Left lung (tissue), 14 donors: ENCODE measurements at places on chromosomes 5 and 9.

GRCh38 chr5:1760656-1761452, 38.8 kb downstream of the MRPL36 start:
- no peak for DNase-seq

DNA sequence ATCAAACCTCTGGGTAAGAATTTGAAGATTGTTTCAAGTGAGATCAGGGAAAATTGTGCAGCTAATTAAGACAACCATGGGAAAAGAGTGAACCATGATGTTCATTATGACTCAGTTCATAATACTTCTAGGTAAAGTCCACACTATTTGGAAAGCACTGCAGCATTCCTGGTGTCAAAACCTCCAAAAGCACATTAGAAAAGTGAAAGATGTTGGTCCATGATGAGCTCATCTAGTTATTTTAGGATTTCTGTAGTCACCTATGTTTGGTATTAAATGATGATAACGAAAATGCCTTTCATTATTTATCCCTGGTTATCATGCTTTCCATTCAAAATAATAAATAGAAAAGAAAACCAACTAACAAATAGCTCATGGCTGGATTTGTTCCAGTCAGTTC, 49.1 kb downstream of the PTCD2 start:
- no peak for DNase-seq

GRCh38 chr9:119412399-119412798, 43.2 kb upstream of the BRINP1 start:
- DNase-seq = no peak

DNA sequence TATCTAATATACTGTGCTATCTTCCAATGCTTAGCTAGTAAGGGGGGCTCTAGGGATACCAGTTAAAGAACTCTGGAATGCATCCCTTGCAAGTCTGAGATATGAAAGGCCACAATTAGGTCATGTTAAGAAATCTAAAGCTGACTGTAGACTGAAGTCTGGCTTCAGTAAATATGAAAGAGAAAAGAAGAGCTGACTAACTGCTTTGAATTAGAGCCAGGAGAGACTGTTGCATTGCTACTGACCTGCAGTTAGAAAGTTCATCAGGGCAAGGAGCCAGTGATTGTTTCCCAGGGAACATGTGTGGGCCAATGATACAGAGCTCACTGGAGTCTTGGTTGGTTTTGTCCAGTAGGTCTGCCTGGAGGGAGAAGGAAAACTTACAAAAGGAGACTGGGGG, 472.1 kb upstream of the TNC start:
- DNase-seq = no peak

DNA sequence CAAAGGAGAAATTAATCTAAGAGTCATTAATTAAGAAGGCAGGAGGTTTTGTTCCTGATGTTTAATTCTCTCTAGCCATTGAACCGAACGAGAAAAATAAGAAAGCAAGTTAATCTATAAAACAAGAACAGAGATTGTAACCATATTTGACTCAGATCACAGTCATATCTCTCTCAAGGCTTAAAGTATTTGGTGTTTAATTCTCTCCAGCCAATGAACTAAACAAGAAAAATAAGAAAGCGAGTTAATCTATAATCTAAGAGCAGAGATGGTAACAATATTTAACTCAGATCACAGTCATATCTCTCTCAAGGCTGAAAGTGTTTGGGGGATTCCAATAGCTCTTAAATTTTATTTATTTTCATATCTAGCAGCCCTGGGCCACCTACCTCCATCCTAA, 74.4 kb upstream of the SHISAL2B start:
- DNase-seq = no peak

GRCh38 chr9:124735121-124735520, 36.0 kb downstream of the NR6A1 start:
- DNase-seq = no peak
